PC-9 (cell line): ENCODE measurements at places on chromosomes 6 and 20. TPM values are rescaled to one million over a fixed set of nuclear protein-coding genes. Genes with fewer than 3 reads are reported as not detected.

Gene SAMD5
- total RNA-seq = 1.2 and 2.0 TPM in 2 replicates

Gene THEMIS
- total RNA-seq = not detected in 2 replicates

Gene LCA5
- total RNA-seq = 4.8 and 5.4 TPM in 2 replicates

Gene RAB5IF
- 220 and 303 TPM in 2 replicates for total RNA-seq

Gene PHF1
- 47.6 and 52.0 TPM in 2 replicates for total RNA-seq

Gene PNLDC1
- total RNA-seq = 0.20 TPM in 1 of 2 replicates, not detected in the other

Gene PNPLA1
- total RNA-seq = 0.17 TPM in 1 of 2 replicates, not detected in the other

Gene PTK7
- 106 and 110 TPM in 2 replicates for total RNA-seq

Gene HLA-G
- total RNA-seq = 0.38 and 0.50 TPM in 2 replicates

Gene GSTA1
- not detected in 2 replicates for total RNA-seq

Gene MOG
- total RNA-seq = not detected in 2 replicates

Gene BTNL2
- total RNA-seq = not detected in 2 replicates

Gene ZNF343
- total RNA-seq = 10.0 and 11.9 TPM in 2 replicates

Gene TBXT
- total RNA-seq = not detected in 2 replicates

Gene NDUFAF5
- total RNA-seq = 22.3 and 24.0 TPM in 2 replicates

Gene FGD2
- total RNA-seq = 0.50 and 0.55 TPM in 2 replicates

Gene STMND1
- 0.26 TPM in 1 of 2 replicates, not detected in the other for total RNA-seq

Gene MAN1A1
- total RNA-seq = 13.3 and 13.4 TPM in 2 replicates

Gene NMBR
- total RNA-seq = 0.35 TPM in 1 of 2 replicates, not detected in the other

Gene IYD
- not detected in 2 replicates for total RNA-seq

Gene FKBP1C
- total RNA-seq = 0.46 TPM in 1 of 2 replicates, not detected in the other

Gene THBD
- total RNA-seq = 1.7 and 3.0 TPM in 2 replicates

Gene TCP11
- not detected in 2 replicates for total RNA-seq

Gene CDS2
- total RNA-seq = 37.0 and 42.8 TPM in 2 replicates

Gene IPCEF1
- 0.28 and 0.57 TPM in 2 replicates for total RNA-seq

Gene EYS
- not detected in 2 replicates for total RNA-seq

Gene CALHM6
- total RNA-seq = not detected in 2 replicates

Gene NRSN1
- total RNA-seq = not detected in 2 replicates

Gene BMP6
- total RNA-seq = not detected in 2 replicates

Gene ARFGEF3
- total RNA-seq = 9.9 and 10.0 TPM in 2 replicates

Gene LAMA4
- total RNA-seq = 58.3 and 91.0 TPM in 2 replicates

Gene ID1
- 74.4 and 164 TPM in 2 replicates for total RNA-seq

Gene GGT7
- total RNA-seq = 6.5 and 9.4 TPM in 2 replicates

Gene SLC35D3
- not detected in 2 replicates for total RNA-seq

Gene RIN2
- total RNA-seq = 39.0 and 46.2 TPM in 2 replicates

Gene PI16
- total RNA-seq = 0.83 and 1.9 TPM in 2 replicates

Gene POLR1H
- 33.3 and 37.6 TPM in 2 replicates for total RNA-seq

Gene MGME1
- 31.3 and 42.8 TPM in 2 replicates for total RNA-seq

Gene LSM2
- 67.5 and 74.3 TPM in 2 replicates for total RNA-seq

Gene ZC2HC1B
- total RNA-seq = not detected in 2 replicates

Gene LY6G6C
- 1.2 and 2.1 TPM in 2 replicates for total RNA-seq

Gene SAMD3
- total RNA-seq = not detected in 2 replicates
